ENCODE measurements at places on chromosomes 5 and 9.

- DNase-seq: no peak
Observed at GRCh38 chr5:179795049-179795862, 1.5 kb downstream of the LTC4S start.

- DNase-seq: no peak
Observed at GRCh38 chr5:161167016-161167767, 315.2 kb upstream of the ATP10B start.

DNA sequence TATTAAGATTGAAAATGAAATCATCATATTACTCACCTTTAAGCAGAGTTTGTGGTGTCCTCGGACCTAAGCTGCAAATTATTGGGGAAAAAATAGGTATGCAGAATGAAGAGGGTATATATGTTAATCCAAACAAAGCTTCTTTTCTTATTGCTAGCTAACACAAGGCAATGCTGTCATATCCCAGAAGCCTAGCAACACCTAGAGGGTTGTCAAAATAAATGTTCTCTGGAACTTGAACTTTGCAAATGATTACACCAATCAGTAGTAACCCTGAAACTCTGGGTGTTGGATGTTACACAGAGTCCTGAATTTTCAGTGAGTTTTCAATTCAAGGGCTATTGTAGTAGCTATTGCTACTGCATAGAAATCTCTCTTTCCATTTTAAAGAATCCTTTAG, at the start of gene C6:
Gene C6, minus strand, starts transcription at position 193 of the 400 bp plus-strand sequence. CDS start 10,302 bp downstream, outside the sequence.
- DNase-seq: no peak

DNA sequence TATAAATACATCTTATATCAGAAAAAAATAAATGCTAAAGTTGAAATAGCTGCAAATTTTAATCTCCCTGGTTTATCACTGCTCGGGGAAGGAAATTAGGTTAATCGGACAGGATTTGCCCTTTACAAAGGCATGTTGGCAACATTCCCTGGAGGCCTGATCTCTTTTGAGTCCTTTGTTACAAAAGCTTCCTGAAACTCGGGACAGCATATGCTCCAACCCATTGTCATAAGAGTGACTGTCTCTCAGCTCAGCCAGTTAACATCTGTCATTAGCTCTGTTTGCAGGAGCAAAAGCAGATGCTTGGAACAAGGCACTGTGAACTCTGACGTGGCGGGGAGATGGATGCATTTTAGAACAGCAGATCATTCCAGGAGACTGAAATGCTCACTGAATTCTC, 80.6 kb downstream of the MYO10 start:
- DNase-seq: no peak

DNA sequence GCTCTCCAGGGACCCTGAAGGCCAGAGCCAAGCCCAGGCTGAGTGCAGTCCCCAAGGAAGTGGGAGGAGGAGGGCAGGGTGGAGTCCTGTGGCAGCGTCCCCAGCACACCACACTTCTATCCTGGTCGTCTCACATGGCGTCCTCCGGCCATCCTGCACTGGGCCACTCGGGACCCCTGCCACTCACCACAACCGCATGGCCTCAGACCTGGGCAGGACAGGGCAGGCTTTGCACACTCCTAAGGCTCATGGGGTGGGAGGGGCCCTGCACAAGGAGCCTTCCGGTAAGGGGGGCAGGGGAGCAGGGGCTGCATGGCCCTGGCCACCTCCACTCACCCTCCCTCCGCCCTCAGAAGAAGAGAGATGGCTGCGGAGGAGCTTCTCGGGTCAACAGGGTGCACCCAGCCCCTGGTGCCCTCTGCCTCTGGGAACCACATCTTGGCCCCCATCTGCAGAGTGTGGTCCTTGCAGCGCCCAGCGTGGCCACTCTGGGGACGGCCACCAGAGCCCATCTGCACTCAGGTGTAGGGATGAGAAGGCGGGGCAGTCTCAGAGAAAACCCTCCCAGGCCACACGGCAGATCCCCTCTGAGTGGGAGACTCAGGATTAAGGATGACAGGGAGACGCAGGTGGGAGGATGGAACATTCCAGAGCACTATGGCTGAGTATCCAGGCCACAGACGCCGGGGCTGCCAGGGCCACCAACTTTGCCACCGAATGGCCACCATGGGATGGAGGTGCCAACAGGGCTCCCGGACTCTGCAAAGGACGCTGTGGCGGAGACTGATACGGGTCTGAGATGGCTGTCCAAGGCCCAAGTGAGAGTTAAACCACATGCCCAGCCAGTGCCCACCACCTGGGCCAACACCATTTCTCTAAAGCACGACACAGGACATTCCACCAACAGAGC, 7.6 kb downstream of the TPPP start:
- no peak for DNase-seq

- DNase-seq: no peak
Observed at GRCh38 chr9:91677331-91677730, 253.7 kb upstream of the NFIL3 start.

DNA sequence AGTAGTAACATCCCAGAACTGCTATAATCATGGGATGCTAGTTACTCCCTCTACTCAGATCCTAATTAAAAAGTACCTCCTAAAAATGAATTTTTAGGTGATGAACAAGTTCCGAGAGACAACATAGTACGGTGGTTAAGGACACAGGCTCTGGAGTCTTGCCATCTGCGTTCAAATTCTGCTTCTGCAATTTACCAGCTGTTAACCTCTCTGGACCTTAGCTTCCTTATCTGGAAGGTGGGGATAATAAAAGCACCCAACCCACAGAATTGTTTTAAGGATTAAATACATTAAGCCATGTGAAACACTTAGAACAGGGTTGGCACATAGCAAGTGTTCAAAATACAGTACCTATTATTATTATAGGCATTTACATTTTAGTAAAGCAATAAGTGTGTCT, 77.5 kb upstream of the XPA start:
- DNase-seq: no peak

- DNase-seq: no peak
Observed at GRCh38 chr9:12997009-12997408, 222.2 kb downstream of the LURAP1L start.

Data from natural killer cell (primary cell).